Stimulated activated CD4-positive, alpha-beta T cell treated with anti-CD3 and anti-CD28 coated beads, Interleukin-1b, Interleukin-23, amount 100 ng/mL, for 4 hours (primary cell): ENCODE measurements at places on chromosomes 11 and 22.

DNA sequence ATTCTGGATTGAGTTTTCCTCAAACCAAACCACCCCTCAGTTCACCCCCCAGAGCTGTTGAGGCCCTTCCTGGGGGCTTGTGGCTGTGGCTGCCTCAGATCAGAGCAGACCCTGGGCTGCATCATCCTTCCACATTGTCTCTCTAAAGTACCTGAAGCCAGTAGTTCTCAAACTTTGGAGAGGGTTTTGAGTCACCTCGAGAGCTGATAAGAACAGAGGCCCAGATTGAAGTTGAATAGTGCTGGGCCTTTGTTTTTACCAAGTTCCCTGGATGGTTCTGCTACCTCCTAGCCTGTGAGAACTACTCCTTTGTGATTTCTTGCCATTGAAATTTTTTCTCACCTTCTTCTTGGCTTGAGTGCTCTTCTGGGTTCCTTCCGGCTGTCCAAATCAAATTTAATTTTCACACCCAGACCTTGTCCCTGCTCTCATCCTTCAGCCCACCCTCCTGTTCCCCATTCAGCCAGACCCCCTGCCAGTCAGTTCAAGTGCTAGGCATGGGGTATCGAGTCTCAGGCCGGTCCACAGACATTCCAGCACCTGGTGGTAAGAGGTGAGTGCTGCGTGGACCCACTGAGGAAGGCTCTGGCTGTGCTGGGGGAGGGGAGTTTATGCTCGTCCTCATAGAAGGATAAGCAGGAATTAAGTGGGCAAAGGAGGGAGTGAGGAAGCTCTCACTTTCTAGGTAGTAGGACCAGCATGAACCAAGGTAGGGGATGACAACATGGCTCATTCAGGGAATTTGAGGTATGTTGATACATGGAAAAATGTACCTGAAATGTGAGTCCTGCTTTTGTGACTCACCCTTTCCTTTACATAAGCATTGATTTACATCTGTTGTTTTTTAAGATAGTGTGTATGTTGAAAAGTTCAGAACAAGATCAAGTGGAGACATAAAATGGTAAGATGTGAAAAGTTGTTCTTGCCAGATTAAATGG is 116.5 kb downstream of the PTPRJ start:
- DNase-seq, result no peak

DNA sequence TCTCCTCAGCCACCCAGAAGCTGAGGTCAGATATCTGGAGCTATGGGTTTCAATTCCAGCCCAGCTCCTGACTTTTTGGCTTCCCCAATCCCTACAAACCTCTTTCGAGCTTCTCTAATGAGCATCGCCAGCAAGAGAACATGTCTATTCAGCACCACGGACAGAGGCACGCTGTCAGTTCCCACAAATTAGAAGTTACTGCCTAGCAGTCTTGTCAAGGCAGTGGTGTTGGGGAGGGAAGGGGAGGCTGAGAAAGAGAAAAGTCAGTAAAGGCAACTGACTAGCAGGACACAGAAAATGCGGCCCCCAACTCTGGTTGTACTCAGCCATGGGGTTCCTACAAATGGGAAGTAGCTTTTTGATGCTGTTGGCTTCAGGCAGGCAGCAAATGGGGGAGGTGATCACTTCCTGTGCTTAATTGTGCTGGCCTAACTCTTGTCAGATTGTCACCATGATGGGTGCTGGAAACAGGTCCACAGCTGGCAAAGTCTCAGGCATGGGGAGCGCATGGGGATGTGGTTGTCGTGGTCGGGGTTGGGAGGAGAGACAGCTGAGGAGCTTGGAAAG is 205.9 kb downstream of the ST3GAL4 start:
- DNase-seq, result no peak

DNA sequence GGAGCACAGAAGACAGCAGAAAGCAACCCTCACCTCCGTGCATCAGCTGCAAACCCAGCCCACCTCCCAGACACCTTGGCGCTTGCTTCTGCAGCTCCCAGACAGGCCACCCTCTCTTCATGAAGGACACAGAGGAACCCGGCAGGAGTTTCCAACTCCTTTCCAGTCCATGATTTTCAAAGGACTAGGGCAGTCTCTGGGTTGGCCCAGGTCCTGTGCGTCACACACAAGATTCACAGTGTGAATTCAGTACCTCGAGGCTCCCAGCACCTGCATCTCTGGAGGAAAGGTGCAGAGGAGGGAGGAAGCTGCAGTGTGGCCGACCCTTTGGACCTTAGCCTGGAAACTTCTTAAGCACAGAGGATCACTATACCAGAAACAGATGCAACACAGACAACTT is 61.0 kb upstream of the BID start:
- no peak for DNase-seq

DNA sequence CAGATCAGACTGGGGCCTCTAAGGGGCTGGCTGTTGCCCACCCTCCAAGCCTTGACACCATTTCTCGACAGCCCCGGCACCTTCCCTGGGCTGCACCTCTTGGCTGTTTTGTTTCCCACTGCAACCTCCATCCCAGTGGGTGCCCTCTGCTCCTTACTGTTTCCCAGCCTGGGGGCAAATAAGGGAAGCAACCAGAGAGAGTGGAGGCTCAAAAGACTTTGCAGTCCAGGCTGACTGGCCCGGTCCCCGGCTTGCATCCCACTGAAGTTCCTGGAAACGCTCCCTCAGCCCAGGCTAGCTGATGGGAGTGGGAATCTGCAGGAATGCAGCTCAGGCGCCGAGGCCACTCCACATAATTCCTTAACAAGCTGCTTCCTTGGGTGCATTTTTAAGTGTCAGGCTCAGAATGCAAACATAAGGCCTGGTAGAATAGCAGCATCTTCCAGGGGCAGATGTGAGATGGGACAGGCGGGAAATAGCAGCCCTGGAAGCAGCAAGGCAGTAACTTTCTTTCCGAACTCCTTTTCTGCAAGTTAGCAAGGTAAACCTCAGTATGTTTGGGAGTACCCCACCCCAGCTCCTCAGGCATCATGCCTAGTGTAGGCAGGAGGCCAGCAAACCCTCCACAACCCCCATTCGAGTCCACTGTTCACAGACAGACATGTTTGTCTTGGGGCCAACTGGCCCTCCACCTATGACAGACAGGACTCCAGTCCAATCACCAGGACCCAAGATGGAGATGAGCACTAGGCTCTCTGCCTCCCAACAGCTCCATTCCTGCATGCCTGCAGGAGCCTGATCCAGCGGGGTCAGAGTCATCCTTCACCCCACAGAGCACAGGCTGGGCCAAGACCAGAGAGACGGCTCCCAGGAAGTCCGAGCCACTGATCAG is 39.3 kb downstream of the RPL27A start:
- no peak for DNase-seq

- peak; percentile 65 for DNase-seq
Observed at GRCh38 chr11:19557720-19558140, 154.9 kb upstream of the NAV2 start.

DNA sequence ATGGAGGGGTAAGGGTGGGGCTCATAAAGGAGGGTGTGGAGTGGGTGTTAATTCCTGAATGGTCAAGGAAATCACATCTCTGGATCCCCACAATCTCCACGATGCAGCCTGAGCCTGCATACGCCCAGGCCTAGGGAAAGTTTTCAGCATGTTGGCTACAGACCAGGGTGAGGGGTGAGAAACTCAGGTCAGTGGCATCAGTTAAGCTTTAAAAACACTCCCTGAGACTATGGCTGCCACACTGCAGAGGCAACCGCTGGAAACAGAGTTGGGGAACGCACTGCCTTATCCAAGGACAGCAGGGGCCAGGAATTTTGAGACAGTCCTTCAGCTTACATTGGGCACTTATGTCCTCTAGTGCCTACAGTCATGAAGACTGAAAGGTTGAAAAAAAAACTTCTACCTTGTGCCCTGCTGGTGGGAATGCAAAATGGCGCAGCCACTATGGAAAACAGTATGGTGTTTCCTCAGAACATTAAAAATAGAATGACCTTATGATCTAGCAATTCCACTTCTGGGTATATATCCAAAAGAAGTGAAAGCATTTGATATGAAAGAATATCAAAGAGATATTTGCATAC is 19.7 kb downstream of the DKK3 start:
- no peak for DNase-seq

DNA sequence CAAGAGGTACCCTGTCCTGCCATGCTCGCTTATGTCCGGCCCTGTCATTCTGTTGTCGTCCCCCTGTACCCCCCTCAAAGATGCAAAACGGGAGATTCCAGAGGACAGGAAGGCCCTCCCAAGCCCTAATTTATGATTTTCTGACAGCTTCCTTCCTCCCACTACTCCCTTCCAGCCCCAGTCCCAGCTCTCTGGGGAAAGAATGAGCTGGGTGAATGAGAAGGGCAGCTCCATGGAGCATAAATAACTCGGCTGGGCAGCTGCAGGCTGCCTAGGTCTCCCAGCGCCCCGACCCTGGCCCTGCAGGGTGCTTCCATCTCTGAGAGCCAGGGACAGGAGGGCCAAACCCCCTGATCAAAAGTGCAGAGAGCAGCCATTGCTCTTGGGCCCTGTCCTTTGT is 3.9 kb upstream of the EMID1 start:
- DNase-seq, result no peak

DNA sequence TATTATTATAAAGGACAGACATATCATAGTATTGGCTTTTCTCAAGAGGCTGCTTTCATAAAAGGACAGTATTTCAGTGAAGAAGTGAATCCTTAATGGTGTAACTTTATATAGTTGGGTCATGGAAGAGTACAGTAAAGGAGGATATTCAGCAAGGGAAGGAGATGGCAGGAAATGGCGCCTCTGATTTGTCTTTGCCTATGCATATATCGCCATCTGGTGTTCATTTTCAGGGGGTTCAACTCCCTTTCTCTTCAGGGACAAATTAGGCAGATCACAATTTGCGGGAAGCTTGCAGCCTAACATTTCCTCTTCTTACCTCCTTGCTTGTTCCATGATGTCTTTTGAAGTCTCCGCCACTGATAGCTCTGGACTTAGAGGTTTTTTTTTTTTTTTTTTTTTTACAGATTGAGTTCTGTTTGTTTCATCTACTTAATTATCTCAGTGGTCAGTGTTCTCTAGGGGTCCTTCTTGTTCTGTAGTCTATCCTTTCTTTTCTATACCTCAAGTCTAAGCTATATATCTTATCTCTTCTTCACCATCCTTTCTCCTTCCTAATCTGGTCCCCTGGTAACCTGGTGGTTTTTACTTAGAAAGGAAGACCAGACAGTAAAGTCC is 21.8 kb upstream of the RRM1 start:
- peak; percentile 51 for DNase-seq

- DNase-seq, result no peak
Observed at GRCh38 chr11:36558571-36559413, 9.0 kb upstream of the RAG1 start.

GRCh38 chr11:61706452-61707400 is 26.5 kb downstream of the DAGLA start:
- no peak for DNase-seq

DNA sequence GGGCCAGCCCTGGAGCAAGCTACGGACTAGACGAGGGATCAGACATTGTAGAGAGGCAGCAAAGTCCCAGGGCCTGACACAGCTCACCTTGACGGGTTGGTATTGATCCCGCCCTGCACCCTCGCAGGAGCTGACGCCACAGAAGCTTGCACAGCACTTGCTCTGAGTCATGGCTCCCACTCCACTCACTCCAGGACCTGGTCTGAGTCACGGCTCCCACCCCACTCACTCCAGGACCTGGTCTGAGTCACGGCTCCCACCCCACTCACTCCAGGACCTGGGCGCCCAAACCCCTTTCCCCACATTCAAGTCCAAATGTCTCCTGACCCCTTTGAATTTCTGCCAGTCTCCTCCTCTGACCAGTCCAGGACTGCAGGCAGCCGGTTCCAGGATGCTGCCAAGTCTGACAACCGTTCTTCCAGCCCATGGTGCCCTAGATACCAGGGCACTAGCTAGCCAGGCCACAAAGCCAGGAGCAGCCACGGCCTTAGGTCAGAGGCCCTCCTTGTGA is 6.0 kb upstream of the PNPLA5 start:
- no peak for DNase-seq

DNA sequence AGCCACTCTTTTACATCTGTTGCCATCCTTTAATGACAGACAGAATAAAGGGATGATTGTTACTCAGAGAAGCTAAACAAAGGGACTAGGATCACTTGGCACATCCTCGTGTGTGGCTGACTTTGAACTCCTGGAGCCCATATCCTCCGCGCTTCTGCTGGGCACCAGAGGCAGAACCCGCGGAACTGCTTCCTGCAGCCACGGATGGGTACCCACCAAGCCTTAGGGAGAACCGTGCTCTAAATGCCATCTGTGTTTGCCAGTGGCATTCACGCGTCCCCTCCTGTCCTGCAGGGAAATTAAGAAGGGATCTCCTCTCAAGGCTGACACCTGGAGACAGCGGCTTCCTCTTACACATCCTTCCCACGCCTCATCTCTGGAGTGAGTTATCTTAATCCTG is 294.4 kb downstream of the NTM start:
- no peak for DNase-seq

DNA sequence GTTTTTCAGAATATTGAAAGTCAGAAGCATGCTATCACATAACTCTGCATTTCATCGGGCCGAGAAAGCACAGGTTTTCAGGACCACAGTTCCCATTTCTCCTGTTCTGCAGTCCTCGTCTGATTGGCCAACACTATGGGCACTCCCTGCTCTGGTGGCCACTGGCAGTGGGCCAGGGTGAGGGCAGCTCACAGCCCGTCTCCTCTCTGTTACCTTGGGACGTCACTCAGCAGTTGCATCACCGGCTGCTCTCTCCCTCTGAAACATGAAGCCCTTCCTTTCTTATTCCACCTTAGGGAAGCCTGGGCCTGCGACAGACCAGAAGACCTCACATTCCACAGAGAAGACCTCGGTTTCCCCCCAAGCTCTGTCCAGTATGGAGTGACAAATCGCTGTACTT is 11.4 kb upstream of the MICAL3 start:
- no peak for DNase-seq

DNA sequence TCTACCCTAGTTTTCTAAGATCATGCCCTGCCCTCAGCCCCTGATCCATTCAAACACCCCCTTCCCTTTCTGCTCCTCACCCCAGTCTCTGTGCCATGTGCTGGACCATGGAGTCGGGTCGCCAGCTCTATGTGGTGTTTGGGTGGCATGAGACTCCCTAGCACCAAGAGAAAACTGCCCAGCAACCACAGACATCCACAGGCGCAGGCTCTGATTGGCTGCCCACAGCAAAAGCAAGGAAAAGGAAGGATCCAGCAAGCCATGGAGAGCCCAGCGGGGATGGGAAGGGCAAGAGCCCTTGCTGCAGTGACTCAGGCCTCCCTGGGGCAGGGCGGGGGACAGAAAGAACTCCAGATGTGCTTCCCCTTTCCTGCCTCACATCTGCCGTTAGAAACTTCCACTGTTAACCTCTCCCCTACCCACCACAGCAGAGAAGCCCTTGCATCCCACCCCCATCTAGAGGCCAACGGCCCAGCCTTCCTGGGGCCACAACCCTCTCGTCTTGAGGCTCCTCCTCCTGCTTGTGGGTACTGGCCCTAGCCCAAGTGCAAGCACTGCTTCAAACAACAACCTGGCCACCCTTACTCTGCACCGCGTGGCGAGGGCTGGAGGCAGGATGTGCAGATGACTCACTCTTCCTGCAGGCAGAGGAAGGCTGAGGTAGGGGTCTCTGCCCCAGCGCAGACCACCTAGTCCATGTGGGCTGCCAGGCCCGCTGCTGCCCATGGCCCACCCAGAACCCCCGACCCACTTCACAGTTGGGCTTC is 9.7 kb upstream of the AHNAK start:
- peak; percentile 51 for DNase-seq

- DNase-seq, result no peak
Observed at GRCh38 chr11:117586392-117586791, 210.6 kb downstream of the DSCAML1 start.
